ENCODE measurements at places on chromosomes 6 and 20. TPM values are rescaled to one million over a fixed set of nuclear protein-coding genes. Genes with fewer than 3 reads are reported as not detected.

CLPSL2 gene
- not detected for total RNA-seq

GLP1R gene
- total RNA-seq: not detected

CCM2L gene
- total RNA-seq: not detected

SYNE1 gene
- 182 TPM for total RNA-seq

CPNE5 gene
- total RNA-seq: not detected

EYA2 gene
- total RNA-seq: 0.32 TPM

POFUT1 gene
- total RNA-seq: 68.3 TPM

KIF25 gene
- not detected for total RNA-seq

BPIFB1 gene
- not detected for total RNA-seq

MRPS26 gene
- 31.0 TPM for total RNA-seq

ENPP5 gene
- total RNA-seq: 0.12 TPM

CDC40 gene
- 15.6 TPM for total RNA-seq

TCP11 gene
- total RNA-seq: not detected

MUC22 gene
- not detected for total RNA-seq

PACRG gene
- 2.5 TPM for total RNA-seq

ZSCAN9 gene
- 13.0 TPM for total RNA-seq

BPIFA1 gene
- not detected for total RNA-seq

GSTA1 gene
- total RNA-seq: not detected

PROKR2 gene
- total RNA-seq: not detected

FNDC11 gene
- total RNA-seq: 0.25 TPM

MRPL14 gene
- 35.1 TPM for total RNA-seq

SCGN gene
- not detected for total RNA-seq

HLA-DRB5 gene
- total RNA-seq: not detected

EPPIN gene
- total RNA-seq: not detected

KIAA1755 gene
- total RNA-seq: 17.6 TPM

UST gene
- 18.1 TPM for total RNA-seq

RALY gene
- 169 TPM for total RNA-seq

IRAK1BP1 gene
- total RNA-seq: 1.3 TPM

MCUR1 gene
- 31.7 TPM for total RNA-seq

SGK1 gene
- total RNA-seq: 102 TPM

GABRR1 gene
- total RNA-seq: not detected

WFDC2 gene
- total RNA-seq: not detected

ARHGAP40 gene
- not detected for total RNA-seq

OPN5 gene
- not detected for total RNA-seq

RGS17 gene
- total RNA-seq: 2.2 TPM

SLC17A3 gene
- total RNA-seq: not detected

HLA-DQA2 gene
- not detected for total RNA-seq

HCK gene
- total RNA-seq: not detected

OR12D3 gene
- not detected for total RNA-seq

BACH2 gene
- total RNA-seq: 10.5 TPM

HECA gene
- 23.8 TPM for total RNA-seq

RIPOR2 gene
- total RNA-seq: 0.92 TPM

ID1 gene
- 9.0 TPM for total RNA-seq

SEC23B gene
- total RNA-seq: 38.9 TPM

TRIM15 gene
- not detected for total RNA-seq

LST1 gene
- total RNA-seq: not detected

PDE7B gene
- total RNA-seq: not detected

RSPO3 gene
- 0.21 TPM for total RNA-seq

LY6G5B gene
- 10.2 TPM for total RNA-seq
